ENCODE measurements at places on chromosomes 2 and 18.

GRCh38 chr2:61277756-61278155 is 115.8 kb downstream of the C2orf74 start:
- DNase-seq = no peak

DNA sequence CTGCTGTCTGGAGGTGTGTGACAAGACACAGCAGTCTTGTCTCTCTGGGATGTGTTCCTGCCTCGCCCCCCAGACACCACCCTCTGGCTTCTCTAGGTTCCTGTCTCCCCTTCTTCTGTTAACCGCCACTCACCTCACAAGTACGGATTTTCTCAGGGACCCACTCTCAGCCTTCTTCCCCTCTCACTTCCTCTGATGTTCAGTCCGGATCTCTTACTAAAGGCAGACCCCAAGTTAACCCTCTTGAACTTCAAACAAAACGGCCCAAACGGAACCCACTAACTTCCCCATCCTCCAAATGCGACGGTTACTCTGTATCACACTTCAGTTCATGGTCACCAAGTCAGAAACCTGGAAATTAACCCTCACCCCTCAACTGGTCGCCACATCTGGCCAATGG is 32.0 kb downstream of the B4GALT6 start:
- DNase-seq = no peak

- no peak for DNase-seq
Observed at GRCh38 chr2:170462433-170463205, 252.5 kb upstream of the SP5 start.

DNA sequence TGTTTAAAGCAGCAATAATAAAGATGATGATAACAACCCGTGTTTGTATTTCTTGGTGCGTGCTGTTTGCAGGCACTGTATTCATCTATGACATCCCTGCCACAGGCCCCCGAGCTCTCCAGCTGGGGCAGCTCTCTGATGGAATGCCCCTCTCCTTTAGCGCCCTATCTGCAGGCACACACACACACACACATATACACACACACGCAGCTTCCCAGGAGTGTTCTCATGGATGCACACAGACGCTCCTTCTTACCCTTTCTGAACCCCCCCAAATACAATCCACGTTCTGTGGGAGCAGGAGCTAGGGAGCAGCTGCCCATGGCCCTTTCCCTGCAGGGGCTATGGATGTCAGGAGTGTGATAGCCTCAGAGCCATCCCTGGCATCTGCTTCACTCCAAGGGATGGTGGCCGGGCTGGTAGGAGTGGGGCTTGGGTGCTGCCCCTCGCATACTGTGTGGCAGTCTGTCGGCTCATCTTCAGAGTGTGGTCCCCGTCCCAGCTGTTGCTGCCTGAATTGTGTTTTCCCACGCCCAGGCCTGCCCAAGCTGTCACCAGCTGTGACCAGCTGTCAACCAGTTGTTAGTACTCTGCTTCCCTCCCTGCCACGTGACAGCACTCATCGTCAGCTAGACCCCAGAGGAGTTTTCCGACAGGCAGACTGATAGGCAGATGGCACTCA is 50.8 kb upstream of the MYCN start:
- DNase-seq = no peak

All from ACHN (cell line).